Gastrocnemius medialis (tissue), 4 donors: ENCODE measurements at places on chromosomes 7 and 10. TPM values are rescaled to one million over a fixed set of nuclear protein-coding genes. Genes with fewer than 3 reads are reported as not detected.

DNA sequence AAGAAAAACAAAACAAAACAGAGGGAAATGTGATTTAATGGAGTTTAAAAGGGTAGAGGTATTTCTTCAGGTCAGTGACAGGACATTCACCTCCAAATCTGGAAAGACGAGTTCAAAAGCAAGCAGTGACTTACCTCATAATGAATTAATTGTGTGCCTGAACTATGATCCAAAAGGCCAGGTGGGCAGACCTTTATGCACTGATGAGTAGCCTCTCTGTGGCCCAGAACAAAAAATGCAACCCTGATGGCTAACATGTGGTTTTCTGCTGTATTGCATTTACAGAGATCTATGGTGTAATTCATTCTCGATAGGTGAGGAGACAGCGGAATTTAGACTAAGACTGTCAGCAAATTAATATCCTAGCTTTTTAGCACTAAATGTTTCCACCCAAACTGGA lies 142.0 kb downstream of the HDAC9 start:
- DNase-seq = no peak
- no peaks in the 10 kb centered on the region for H3K4me1 ChIP-seq
- H3K27ac ChIP-seq = no peak overlapping the region
- H3K4me3 ChIP-seq = no peak overlapping the region

STEAP1 gene
- 0.81 TPM for total RNA-seq

BZW2 gene
- total RNA-seq = 144 TPM

CUBN gene
- total RNA-seq = 3.6 TPM

DNA sequence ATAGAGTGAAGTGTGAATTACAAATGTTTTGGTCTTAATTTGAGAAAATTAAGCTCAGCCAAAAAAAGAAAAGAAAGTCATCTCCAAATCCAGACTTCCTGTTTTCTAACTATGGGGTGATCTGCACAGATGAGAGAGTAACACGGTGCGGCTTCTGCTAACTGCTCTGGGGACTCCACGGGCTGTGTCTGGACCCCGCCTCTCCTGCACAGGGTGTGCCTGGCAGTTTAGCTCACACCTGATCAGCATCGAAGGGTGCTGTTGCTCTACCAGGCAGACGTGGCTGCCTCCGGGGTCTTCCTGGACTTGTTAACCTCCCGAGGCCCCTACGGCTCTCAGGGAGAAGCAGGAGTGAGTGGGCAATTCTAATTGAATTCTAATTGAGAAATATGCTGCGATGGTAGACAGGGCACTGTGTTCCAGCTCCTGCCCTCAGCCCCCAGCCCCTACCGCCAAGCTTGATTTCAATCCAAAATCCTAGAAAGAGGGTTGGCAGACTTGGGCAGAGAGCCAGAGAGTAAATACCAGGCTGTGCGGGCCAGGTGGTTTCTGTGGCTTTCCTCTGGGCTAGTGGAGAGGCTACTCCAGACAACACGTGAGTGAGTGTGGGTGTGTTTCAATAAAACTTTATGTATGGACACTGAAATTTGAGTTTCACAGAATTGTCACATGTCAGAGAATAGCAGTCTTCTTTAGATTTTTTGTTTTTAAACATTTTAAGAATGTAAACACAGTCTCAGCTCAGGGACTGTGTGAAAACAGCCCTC lies 13.4 kb downstream of the SHH start:
- no peaks in the 10 kb centered on the region for H3K36me3 ChIP-seq
- no peak for DNase-seq

DNA sequence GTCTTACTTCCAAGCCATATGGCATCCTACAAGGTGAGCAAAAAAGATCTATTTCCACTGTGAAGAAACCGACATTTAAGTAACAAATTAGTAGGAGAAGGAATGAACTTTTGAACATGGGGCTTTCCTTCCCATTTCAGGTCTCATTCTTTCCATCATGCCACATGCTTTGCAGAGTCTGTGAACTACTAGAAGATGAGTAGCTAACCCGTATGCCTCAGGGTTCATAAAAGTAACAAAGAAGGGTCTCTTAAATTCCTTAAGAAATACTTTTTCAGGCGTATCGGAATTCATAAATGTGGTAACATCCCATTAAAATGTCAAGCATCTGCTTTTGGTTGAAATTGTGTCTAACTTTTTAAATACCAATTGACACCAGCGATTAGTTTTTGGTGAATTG lies 81.3 kb upstream of the TNS3 start:
- H3K36me3 ChIP-seq = no peaks in the 10 kb centered on the region
- no peak overlapping the region for H3K27ac ChIP-seq
- no peak overlapping the region for H3K4me3 ChIP-seq
- H3K4me1 ChIP-seq = peaks cover 8% of the 10 kb centered on the region

DNA sequence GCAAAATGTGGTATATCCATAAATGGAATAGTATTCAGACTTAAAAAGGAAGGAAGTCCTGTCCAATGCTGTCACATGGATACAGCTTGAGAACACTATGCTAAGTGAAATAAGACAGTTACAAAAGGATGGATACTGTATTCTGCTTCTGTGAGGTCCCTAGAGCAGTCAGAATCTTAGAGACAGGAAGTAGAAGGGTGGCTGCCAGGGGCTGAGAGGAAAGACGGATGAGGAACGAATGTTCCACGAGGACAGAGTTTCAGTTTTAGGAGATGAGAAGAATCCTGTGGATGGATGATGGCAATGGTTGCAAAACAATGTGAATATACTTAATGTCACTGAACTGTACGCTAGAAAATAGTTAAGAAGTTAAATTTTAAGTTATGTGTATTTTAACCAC lies 3.8 kb downstream of the PRKCQ start:
- no peaks in the 10 kb centered on the region for H3K27me3 ChIP-seq
- no peak overlapping the region for H3K27ac ChIP-seq
- peaks cover 21% of the 10 kb centered on the region for H3K4me1 ChIP-seq
- no peak for DNase-seq
- no peak overlapping the region for H3K4me3 ChIP-seq
- H3K36me3 ChIP-seq = no peaks in the 10 kb centered on the region

DNA sequence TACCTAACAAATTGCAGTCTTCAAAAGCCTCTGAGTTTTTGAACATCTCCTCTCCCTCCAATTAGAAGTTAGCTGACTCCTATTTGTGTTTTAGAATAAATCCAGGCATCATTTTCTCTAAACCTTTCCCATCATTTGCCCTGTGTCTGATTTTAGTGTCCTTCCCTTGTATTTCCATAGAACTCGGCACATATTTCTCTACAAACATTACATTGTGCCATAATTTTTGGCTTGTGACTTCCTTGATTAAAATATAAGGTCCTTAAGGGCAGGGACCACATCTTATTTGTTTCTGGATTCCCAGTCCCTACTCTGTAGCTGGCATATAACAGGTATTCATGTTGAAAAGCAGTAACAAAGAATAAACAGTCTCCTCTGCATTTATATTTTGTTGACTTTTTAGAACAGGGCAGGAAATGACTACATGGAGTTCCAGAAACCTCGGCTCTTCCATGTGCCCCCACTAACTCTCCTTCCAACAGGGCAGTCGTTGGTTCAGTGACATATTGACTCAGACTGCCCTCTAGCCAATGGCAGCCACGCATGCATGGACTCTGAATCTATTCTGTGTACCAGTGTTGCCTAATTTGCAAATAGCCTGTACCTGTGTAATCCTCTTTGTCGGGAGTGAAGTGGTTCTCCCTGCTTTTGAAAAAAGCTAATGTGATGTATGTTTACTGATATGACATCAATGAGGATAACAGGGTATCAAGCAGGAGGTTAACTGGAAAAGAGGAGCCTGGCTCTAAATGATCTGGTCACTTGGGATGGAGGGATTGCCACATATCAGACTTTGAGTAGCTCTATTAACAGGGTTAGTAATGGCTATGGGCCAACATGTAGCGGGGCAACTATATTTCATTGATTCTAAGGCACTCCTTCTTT lies 19.8 kb upstream of the CPN1 start:
- no peak for DNase-seq
- H3K27me3 ChIP-seq = no peaks in the 10 kb centered on the region
- H3K27ac ChIP-seq = no peak overlapping the region
- no peak overlapping the region for H3K4me3 ChIP-seq

DNA sequence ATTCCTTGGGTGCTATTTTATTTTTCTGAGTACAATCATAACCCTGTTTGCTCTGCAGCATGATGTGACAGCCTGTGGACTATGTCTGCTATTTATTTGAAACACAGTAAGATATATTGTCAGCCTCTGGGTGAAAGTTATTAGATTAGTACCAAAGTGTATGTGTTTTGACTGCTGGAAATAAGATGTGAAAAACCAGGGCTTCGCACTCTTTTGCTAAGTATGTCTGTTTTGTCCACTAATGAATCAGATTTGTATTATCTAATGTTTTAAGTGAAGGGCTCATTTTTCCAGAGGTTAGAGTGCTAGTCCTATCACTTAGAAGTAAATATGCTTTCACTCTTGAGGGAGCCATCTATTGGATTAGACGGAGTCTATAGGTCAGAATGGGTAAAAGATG lies 569.8 kb upstream of the FZD8 start:
- DNase-seq = no peak
- H3K27ac ChIP-seq = no peak overlapping the region
- H3K4me1 ChIP-seq = no peaks in the 10 kb centered on the region
- H3K27me3 ChIP-seq = no peaks in the 10 kb centered on the region

DNA sequence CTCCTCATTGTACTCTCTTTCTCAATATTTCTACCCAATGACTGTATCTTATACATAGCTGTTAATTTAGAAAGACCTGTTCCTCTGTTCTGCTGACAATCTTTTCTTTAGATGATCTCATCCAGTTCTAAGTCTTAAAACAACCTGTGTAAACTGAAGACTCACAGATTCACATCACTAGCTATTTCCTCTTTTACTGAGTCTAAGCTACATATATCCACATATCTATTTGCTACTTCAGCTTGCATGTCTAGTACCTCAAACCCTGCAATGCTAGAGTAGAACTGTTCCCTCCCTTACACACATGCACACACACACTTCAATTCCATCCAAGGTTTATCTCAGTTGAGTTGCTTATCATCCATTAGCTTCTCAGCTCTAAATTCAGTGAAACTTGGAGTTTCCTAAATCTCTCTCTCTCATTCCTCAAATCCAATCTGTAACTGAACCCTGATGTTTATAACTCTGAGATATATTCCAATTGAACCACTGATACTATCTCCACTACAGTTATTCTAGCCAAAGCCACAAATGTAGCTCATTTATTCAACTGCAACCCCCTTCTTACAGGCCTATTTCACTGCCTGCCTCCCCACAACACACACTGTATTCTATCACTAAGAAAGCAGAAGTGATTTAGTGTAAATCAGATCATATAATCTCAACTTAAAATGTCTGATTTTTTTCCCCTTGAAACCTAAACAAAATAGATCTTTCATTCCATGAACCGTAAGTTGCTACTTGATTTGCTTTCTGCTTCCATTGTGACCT lies 1036.8 kb upstream of the POT1 start:
- DNase-seq = no peak
- no peaks in the 10 kb centered on the region for H3K4me1 ChIP-seq
- no peaks in the 10 kb centered on the region for H3K27me3 ChIP-seq
- no peak overlapping the region for H3K27ac ChIP-seq
- no peaks in the 10 kb centered on the region for H3K36me3 ChIP-seq
- H3K4me3 ChIP-seq = no peak overlapping the region

DNA sequence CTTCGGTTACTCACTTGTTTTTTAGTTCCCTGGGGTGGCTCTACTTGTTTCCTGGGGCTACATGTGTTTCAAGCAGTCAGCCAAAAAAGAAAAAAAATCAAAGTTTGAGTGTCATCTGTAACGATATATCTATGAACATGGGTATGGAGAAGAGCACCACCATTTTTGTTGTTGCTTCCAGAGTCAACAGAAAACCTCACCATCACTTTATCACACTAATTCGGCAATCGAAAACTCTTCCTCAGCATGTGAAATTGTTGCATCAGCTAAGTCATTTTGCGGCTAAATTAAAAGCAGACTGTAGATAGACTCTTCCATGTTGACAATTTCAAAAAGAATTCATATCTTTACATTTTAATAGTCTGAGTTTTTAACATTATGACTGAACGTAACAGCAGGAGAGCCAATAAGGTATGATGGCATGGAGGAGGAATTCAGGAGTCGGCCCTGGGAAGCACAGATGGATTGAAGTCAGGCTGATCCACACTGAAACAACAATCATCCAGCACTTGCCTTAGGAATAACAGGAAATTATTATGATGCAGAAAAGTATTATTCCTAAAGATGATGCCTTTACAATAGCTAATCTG lies 455.7 kb upstream of the KLF6 start:
- DNase-seq = no peak
- H3K4me1 ChIP-seq = peaks cover 11% of the 10 kb centered on the region
- no peak overlapping the region for H3K4me3 ChIP-seq
- H3K27ac ChIP-seq = peak overlapping the region; percentile 69

MYOF gene
- total RNA-seq = 4.6 TPM

DNA sequence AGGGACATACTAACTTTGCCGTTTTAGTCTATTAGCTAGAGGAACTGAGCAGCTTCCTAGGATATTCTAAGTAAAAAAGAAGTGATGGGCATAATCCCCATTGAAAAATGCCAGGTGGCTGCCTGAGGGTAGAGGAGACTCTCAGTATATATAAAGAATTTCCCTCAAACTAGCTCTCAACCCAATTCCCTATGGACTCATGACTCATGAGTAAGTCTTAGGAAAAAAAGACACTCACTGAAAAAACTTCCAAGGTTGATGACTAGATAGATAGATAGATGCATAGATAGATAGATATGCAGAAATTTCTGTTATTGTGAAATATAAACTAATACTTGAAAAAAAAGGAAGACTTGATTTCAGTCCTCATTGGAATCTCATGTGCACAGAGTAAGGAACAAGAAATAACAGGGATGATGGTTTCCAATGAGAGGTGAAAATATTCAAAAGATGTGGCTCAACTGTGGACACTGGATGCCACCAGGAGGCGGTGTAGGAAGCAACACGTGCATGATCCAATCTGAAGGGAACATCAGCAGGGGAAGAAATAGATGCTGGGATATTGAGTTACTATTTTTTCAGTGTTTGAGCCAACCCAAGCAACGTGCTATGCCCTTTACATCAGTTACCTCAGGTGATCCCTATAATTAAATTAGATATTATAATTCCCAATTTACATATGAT lies 711.0 kb upstream of the LRRTM3 start:
- H3K4me1 ChIP-seq = no peaks in the 10 kb centered on the region
- DNase-seq = no peak
- no peaks in the 10 kb centered on the region for H3K36me3 ChIP-seq
- H3K27ac ChIP-seq = no peak overlapping the region
- H3K27me3 ChIP-seq = no peaks in the 10 kb centered on the region

GRCh38 chr10:50851884-50852671 lies 33.3 kb downstream of the A1CF start:
- no peak overlapping the region for H3K4me3 ChIP-seq
- H3K27me3 ChIP-seq = no peaks in the 10 kb centered on the region
- no peak for DNase-seq
- H3K36me3 ChIP-seq = no peaks in the 10 kb centered on the region
- no peak overlapping the region for H3K27ac ChIP-seq

DNA sequence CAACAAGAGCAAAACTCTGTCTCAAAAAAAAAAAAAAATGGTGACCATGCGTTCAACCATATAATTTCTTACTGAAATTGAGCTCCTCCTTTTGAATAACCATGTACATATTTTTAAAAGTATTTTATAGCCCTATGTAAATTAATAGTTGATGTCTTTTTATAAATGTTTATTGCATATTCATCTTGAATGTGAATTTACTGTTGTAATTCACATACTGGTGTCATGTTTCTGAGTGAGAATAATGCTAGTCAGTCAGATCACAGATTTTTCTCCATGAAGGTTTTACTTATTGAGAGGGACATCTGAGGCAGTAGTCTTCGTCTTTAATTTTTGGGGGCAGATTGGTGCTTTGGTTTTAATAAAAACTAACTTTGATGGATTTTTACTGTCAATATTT lies 112.2 kb downstream of the SVOPL start:
- no peaks in the 10 kb centered on the region for H3K27me3 ChIP-seq
- no peak overlapping the region for H3K27ac ChIP-seq
- H3K4me1 ChIP-seq = no peaks in the 10 kb centered on the region
- no peak for DNase-seq
- H3K4me3 ChIP-seq = no peak overlapping the region
